Astrocyte (in vitro differentiated cells and primary cell): ENCODE measurements at places on chromosomes 11 and 22. TPM values are rescaled to one million over a fixed set of nuclear protein-coding genes. Genes with fewer than 3 reads are reported as not detected.

MYBPC3 gene
- total RNA-seq = not detected in 2 replicates

TEAD1 gene
- 141 and 149 TPM in 2 replicates for total RNA-seq

TIMM10 gene
- total RNA-seq = 56.1 and 60.3 TPM in 2 replicates

OR2AG2 gene
- 0.07 and 0.27 TPM in 2 replicates for total RNA-seq

DNA sequence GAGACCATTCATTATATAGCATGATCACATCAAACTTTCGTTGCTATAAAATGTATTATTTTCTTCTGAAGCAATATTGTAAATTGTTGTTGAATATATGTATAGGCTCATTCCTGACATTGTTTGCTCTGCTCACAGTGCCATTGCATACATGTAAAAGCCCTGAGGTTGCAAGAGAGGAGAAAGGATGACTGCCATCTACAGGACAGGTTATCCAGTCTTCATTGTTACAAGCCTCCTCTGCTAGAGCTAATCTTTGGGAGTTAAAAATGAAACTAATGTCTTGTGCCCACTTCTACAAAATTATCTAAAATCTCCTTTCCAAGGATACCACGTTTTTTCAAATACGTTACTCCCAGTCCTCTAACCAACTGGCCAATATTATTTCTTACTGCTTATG is 16.4 kb upstream of the OR5AL1 start:
- H3K4me3 ChIP-seq = no peak overlapping the region
- no peaks in the 10 kb centered on the region for H3K36me3 ChIP-seq
- H3K27me3 ChIP-seq = no peaks in the 10 kb centered on the region
- H3K4me1 ChIP-seq = no peaks in the 10 kb centered on the region

- no peaks in the 10 kb centered on the region for H3K36me3 ChIP-seq
- DNase-seq = no peak
- no peak overlapping the region for H3K4me3 ChIP-seq
These were observed 22.1 kb upstream of the LMO1 start for GRCh38 chr11:8285796-8286195.

- H3K4me1 ChIP-seq = peaks cover 15% of the 10 kb centered on the region
- H3K27me3 ChIP-seq = no peaks in the 10 kb centered on the region
- no peaks in the 10 kb centered on the region for H3K36me3 ChIP-seq
- H3K27ac ChIP-seq = peak overlapping the region; percentile 42
- DNase-seq = peak; percentile 79
- H3K4me3 ChIP-seq = no peak overlapping the region
These were observed 20.5 kb upstream of the RBFOX2 start for GRCh38 chr22:36048911-36049677.
